ENCODE measurements at places on chromosomes 4 and X.
A peak's percentile ranks its signal among the peaks of the same experiment; 100 is the strongest.

GRCh38 chr4:17112292-17112659, 213.8 kb upstream of the LDB2 start:
- no peak for DNase-seq

- DNase-seq = peak; percentile 48
Measured at GRCh38 chr4:99462875-99463464, 27.8 kb upstream of the ADH7 start.

GRCh38 chr4:56321251-56321650, 66.0 kb downstream of the AASDH start:
- DNase-seq = no peak

GRCh38 chr4:17250591-17250990, 261.3 kb downstream of the QDPR start:
- no peak for DNase-seq

DNA sequence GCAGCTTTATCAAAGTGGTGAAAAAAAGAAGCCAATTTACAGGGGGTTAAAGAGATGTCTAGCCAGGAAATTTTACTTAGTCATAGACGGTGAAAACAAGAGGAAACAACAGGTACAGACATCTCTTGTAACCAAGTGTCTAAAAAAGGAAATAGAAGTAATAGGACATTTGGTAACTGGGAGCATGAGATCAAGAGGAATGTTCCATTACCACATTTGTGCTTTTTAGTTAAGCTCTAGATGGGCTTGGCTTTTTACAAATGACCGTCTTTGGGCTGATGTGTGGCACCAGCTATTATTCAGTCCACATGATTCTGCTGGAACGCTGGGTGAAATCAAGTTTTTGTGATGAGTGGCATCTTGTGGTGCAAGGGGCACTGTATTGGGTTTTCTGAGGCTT, 179.5 kb downstream of the SMIM20 start:
- peak; percentile 28 for DNase-seq

DNA sequence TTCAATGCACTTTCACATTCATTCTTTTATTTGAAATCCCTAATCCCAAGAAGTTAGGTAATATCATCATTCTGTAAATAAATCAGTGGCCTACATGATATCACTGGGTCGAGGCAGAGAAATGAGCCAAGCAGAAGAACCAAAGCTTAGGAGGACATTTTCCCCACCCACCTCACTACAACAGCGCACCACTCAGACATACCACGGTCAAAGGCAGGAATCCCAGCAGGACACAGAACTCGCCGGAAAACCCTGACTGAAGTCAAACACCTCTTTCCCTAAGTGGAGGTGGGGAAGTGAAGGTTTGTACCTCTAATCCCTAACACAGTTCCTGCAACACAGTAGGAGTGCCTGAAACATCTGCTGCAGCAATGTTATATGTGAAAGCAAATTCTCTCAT, 21.5 kb downstream of the RELL1 start:
- DNase-seq = no peak

DNA sequence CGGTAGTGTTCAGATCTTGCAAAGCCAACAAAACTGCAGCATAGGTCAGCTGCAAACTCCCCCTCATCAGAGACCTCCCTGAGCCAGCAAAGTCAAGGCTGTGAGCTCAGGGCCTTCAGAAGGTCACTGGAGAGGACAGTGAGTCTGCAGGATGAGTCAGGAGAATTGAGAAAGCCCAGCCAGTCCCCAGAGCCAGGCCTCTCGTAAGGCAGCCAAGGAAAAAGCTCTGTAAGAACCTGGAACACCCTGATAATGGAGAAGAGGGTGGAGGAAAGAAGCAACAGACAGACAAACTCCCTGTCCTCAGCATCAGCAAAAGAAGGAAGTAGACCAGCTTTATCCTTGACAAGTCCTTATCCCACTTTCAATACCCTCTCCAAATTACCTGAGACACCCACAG, 33.0 kb downstream of the GRIA3 start:
- no peak for DNase-seq

DNA sequence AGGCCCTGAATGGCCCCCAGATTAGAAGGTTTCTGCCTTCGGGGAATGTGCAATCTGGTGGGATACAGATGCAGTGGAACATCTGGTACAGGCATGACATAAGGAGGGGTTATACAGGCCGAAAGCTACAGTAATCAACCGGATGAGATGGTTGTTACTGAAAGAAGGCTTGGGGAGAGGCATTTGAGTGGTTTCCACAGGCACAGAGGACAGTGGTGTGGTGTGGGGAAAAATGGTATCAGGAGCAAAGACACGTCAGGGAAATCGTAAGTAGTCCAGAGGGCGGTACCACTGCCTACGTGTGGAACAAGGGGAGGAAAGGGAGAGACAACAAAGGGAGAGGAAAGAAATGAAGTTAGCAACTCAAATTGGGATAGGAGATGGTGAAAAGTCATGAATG, 3.0 kb downstream of the PDLIM3 start:
- DNase-seq = no peak

DNA sequence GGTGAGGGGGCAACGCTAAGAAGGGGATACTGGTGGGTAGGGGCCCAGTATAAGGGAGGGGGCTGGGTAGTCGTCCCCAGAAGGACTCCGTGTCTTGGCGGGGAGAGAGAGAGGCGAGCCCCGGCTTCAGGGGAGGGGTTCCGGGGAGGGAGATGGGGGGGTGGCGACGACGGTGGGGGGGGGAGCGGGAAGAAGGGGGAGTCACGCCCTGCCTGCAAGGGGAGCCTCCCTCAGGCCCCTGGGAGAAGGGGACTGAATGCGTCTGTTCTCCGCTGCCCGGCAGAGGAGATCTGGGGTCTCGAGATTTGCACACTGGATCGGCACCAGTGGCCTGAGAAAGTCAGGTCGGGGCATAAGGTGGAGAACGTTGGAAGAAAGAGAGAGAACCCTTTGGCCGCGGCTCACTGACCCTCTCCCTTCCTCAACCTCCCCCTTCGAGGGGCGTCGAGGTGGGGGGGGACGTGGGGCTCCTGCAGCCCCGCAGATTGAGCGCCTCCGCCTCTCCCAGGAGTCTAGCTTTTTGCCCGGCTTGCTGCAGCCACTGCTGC, 609 bp upstream of the BCORL1 start:
- no peak for DNase-seq

GRCh38 chrX:69024931-69025330, 140.3 kb downstream of the PJA1 start:
- no peak for DNase-seq

DNA sequence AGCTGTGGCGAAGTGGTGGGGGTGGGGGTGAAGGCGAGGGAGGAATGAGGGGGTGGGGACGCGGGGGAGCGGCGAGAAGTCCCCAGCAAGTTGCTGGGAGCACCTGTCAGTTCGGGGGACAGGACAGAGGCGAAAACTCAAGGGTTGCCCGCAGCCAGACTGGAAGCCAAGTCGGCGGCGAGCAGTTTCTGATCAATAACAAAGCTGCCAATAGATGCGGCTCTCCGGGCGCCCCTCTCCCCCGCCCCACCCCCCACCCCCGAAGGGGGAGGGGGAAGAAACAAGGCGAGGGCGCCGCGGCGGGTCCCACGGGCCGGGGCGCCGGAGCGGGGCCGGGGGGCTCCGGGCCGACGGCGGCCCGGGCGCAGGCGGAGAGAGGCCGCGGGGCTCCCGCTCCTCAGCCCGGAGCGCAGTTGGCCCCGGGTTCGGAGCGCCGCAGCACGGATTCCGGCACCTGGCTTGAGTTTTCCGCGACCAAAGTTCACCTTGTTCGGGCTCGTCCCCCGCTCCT, 379 bp downstream of the PDGFC start:
- DNase-seq = no peak

- DNase-seq = no peak
Measured at GRCh38 chrX:130995439-130995838, 62.7 kb upstream of the ARHGAP36 start.

- peak; percentile 84 for DNase-seq
Measured at GRCh38 chr4:112109360-112110058, 35.7 kb upstream of the FAM241A start.

- no peak for DNase-seq
Measured at GRCh38 chrX:122134291-122134690, 1049.8 kb upstream of the GRIA3 start.

DNA sequence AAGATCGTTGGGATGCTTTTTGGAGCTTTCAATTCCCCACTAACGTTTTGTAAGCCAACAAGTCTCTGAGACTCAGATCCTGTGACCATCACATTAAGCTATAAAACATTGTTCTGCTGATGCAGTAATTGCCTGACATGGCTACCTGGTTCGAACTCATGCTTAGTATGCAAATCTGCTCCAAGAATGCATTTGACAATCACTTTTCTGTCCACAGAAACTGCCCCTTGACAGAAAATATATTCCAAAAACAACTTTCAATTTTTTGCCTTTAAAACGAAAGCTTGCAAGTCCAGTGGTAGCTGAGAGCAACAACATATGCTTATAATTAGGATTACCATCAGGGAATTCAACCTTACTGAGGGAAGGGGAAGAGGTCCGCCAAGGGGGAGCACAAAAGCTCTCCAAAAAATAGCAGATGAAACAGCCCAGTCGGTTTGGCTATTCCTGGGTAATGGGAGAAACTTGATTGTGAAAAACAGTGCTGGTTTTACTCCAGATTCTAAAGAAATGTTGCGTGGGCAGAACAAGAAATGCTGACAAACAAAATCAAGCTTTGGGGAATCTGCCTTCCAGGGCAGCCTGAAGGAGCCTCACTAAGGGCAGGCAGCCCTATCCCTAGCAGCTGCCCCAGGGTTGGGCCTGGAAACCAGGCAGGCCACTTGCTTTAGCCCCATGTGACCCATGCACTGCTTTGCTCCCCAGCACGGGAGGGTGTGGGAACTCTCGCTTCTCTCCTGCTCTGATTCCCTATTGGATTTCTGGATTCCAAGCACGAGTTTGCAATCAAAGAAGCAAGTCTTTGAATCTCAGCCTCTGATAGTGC, 160.7 kb upstream of the LDB2 start:
- DNase-seq = no peak

GRCh38 chr4:5019274-5019673, at the start of gene CYTL1:
Gene CYTL1, minus strand, starts transcription at chr4:5019458. Its CDS starts 13 bp downstream, at chr4:5019445.
- DNase-seq = no peak

GRCh38 chr4:75939890-75940691, 722 bp downstream of the NAAA start:
- DNase-seq = peak; percentile 66

DNA sequence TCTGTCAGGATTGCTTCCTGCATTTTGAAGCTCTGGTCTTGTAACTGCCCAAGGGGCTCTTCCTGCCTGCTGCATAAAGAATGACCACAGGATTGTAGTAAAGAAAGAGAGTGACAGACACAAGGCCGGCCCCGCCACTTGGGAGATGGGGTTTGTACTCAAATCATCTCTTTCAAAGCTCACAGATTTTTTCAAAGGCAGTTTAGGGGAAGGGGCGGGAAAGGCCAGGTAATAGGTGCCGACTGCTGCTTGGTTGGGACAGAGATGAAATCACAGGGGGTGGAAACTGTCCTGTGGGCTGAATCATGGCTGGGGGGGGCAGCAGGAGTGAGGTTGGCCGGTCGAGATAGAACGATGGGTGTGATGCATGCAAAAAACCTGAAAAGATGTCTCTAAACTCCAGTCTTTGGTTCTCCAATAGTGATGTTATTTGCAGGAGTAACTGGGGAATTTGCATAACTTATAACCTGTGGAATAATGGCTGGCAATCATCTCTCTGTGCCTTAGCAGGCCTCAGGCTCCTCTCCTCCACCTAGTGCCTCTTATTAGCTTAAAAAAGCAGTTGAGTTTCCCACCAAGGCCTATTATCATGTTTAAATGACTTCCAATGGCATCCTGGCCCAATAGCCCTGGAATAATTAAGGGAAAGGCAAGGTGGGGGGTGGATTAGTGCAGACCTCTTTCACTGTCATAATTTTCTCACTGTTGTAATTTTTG, 778.4 kb upstream of the FRG1 start:
- DNase-seq = no peak

DNA sequence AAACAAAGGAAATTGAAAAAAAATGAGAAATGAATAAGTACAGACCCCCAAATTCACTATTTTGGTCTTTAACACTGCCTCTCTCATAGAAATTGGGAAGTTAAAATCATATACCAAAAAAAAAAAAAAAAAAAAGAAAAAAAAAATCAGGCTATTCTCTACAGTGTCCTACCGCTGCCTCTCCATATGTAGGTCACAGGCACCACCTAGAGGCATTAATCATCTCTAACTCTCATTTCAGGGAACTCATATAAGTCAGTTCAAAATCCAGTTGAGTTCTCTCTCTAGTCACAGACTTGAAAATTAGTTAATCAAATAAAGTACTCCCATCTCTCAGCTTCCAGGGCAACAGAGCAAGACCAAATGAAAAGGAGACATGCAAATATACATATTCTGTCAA, 47.9 kb downstream of the COX18 start:
- DNase-seq = no peak

DNA sequence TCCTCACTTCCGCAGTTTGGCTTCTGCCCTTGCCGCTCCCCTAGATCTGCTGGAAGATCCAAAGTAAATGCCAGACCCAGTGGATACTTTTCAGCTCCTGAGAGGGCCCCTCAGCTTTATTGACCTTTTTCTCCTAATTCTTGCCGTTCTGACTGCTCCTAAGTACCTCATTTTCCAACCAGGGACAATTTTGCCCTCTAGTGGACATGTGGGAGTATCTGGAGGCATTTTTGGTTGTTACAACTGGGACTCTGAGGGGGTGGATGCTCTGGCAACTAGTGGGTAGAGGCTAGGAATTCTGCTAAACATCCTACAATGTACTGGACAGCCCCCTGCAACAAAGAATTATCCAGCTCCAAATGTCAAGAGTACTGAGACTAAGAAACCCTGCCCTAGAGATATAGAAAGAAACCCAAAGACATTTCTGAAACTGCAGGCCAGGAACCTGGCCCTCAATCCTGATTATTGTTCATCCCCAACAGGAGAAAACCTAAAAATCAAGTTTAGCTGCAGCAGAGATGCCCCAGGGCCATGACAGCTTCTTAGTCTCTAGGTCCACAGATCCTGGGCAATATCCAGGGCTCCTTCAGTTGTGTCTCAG, 3.4 kb downstream of the TEX13B start:
- DNase-seq = no peak

GRCh38 chr4:140609548-140610425, 41.0 kb upstream of the UCP1 start:
- peak; percentile 35 for DNase-seq

- no peak for DNase-seq
Measured at GRCh38 chr4:22339491-22339890, 176.4 kb downstream of the ADGRA3 start.

DNA sequence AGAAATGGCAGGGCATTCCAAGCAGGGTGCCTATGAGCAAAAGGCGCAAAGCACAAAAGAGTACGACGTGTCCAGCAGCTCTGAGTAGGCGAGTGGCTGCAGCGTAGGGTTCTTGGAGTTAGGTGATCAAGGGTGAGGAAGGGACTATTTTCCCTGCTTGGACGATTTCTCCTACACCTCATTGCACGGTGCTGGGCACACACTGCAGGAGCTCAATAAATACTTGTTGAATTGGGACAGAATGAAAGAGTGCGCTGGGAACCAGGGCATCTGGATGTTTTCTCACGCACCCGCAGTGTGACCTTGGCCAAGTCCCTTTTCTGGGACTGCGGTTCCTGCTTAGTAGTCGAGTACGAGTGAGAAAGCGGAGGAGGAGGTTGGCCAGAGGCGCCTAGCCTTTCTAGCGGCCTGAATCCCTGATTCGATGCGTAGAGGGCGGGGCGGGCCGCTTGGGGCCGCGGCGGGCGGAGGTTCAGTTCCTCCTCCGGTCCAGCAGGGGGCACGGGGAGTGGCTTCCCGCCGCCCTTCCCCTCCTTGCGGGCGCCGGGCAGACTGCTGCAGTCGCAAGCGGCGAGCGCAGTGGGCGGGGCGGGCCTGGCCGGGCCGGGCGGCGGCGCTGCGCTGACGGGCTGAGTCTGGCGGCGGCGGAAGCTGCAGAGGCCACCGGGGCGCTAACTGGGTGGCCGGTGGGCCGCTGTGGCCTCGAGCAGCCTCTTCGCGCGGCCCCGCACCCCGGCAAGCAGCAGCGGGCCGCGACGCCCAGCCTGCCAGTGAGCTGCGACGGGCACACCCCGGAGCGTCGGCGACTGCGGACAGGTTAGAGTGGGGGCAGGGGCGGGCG, at the start of gene FAM199X:
Gene FAM199X (plus strand): TSS at position 560 of the 841 bp plus-strand sequence. CDS start 333 bp downstream, outside the sequence.
- DNase-seq = peak; percentile 88
